ELF-1 (cell line): ENCODE measurements at places on chromosomes 4 and X.
A peak's percentile ranks its signal among the peaks of the same experiment; 100 is the strongest.

- no peak for DNase-seq
These were observed 242.3 kb downstream of the AFAP1 start for GRCh38 chr4:7697343-7697742.

DNA sequence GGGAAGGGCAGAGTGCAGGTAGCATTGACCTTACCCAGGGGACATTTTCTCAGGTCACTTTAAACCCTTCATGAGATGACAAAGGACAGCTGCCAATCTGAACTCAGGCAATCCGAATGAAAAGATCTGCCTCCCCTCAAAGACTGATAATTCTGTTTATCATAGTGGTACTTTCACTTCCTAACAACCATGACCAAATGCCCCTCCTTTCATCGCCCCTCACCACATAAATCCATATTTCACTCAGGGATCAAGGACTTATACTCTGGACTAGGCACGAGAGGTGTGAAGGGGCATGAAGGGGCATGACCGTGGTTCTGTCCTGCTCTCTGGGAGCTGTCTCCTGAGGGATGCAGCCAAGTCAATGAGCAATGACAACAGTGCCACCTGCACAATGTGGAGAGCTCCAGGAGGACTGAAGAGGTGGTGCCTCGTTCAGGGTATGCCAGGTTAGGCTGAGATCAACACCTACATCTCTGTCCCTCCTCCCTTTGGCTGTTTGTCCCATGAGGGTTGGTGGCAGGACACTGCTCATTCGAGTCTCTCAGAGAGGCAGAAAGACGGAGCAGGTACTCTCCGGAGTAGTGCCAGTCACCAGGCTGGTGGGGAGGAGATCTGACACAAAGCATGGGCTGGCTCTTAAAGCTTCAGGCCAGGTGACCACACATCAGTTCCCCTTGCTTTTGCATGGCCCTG is 12.5 kb downstream of the HS3ST1 start:
- DNase-seq: no peak

GRCh38 chr4:114924311-114924710 is 189.1 kb downstream of the NDST4 start:
- peak; percentile 25 for DNase-seq

DNA sequence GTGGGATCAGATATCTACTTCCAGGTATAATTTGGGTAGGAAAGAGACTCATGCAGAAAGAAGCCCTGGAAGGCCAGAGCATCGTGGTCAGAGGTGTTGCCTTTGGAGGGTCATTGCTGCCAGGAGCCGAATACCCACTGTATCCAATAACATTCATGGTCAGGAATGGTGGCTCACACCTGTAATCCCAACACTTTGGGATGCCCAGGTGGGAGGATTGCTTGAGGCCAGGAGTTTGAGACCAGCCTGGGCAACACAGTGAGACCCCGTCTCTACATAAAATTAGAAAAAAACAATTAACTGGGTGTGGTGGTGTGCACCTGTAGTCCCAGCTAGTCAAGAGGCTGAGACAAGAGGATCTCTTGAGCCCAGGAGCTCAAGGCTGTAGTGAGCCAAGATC is 10.9 kb upstream of the F11 start:
- no peak for DNase-seq

DNA sequence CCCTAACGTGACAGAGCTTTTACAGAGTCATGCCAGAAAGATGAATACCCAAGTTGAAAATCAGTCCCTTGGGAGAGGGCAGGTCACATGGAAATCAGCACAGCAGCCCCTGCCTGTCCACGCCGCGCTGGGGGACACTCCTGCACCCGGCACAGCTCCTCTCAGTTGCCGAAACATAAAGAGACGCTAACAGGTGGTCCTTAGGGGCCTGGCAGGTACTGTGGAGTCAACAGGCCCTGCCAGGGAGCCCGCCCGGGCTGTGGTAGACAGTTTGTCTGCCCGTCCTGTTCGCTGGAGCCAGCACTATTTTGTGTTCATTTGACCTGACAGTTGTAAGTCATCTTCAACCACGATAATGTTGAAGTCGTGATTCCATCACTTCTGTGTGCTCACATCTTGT is 30.5 kb downstream of the NELFA start:
- DNase-seq: no peak

- no peak for DNase-seq
These were observed 267.4 kb downstream of the ANK2 start for GRCh38 chr4:113316879-113317278.

- no peak for DNase-seq
These were observed 20.1 kb upstream of the CXCR3 start for GRCh38 chrX:71638409-71638808.

- peak; percentile 36 for DNase-seq
These were observed 28.1 kb upstream of the HPSE start for GRCh38 chr4:83362492-83363329.

DNA sequence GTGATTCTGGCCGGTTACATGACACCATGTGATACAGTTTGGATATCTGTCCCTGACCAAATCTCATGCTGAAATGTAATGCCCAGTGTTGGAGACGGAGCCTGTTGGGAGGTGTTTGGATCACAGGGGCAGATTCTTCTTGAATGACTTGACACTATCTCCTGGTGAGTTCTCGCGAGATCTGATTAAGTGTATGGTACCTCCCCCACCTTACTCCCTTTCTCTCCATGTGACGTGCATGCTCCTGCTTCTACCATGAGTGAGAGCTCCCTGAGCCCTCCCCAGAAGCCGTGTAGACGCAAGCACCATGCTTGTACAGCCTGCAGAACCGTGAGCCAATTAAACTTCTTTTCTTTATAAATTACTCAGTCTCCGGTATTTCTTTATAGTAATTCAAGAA is 23.6 kb downstream of the CPE start:
- no peak for DNase-seq

DNA sequence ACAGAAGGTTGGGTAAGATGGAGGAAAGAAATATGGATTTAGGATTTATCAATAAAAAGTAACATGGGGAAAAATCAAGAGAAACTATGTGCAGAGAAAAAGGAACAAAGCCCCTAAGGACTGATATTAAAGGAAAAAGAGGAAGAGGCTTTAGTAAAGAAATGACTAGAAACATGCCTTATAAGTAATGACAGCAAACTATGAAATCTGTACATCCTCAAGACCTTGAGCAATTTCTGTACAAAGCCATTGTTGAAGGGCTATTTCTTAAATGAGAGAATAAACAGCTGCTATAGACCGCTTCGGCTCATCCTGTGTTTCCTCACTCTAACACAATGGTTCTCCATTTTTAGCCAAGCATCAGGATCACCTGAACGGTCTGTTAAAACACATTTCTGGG is 180.3 kb upstream of the ATOH1 start:
- no peak for DNase-seq

GRCh38 chr4:102598762-102599374 is 97.7 kb downstream of the NFKB1 start:
- no peak for DNase-seq

DNA sequence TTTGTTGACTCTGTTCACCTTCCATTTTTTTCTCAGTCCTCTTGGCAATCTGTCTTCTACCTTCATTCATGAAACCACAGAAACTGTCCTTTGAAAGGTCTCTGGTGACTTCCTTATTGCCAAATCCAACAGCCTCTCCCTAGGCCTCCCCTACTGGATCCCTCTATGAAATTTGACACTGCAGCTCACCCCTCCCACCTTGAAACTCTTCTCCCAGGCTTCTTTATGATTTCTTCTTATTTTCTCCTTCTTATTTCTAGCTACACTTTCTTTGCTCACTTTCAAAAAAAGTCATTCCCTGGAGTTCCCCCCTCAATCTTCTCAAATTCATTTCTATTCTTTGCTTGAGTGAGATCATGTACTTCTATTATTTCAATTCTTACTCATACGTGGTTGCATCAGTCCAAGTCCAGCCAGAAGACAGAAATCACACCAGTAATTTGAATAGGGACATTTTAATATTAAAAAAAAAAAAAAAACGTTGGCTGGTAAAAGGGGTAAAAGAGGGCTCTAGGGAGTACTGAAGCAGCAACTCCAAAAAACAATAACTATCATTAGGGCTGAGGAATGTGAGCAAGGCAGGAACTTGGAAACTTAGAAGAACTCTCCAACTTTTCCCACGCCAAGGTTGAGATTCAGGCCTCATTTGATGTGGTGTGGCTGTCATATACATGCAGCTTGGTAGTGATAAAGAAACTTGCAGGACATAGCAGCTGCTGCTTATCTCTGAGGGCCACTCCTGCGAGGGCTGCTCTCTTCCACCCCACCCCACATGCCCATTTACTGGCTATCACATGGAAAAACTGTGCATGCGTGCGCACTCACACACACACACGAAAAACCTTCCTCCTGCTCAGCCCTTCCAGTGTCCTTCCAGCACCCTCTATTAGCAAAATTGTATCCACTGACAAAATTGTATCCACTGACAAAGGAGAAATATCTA is 169.8 kb upstream of the GALNT7 start:
- DNase-seq: no peak

DNA sequence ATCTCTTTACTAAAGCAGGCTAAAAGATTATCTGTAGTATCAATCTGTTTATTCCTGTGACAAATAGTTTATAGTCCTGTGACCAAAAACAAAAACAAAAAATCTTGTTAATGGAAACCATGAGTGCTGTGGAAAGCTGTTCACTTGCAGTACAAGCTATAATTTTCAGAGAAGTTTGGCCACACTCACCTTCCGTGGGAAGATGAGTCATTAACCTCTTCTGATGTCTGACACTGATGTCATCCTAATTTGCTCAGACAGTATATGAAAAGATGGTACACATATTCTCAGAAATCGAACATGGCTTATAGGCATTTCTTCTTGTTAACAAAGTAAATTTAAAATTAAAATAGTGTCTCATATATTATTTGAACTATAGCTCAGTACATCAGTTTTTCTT is 19.9 kb upstream of the ENPP6 start:
- no peak for DNase-seq

DNA sequence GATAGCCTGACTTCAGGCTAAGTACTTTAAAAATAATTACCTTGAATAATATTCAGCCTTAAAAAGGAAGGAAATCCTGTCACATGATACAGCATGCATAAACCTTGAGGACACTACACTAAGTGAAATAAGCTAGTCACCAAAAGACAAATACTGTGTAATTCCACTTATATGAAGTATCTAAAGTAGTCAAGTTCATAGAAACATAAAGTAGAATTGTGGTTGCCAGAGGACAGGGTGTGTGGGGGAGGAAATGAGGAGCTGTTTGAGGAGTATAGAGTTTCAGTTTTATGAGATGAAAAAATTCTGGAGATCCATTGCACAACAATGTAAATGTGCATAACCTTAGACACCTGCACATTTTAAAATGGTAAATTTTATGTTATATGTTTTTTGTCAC is 5.6 kb upstream of the STPG2 start:
- DNase-seq: no peak
